ENCODE measurements at places on chromosomes 3 and 15. TPM values are rescaled to one million over a fixed set of nuclear protein-coding genes. Genes with fewer than 3 reads are reported as not detected.

GRCh38 chr3:111808439-111808838, 50.6 kb upstream of the PHLDB2 start:
- no peaks in the 10 kb centered on the region for H3K4me1 ChIP-seq
- no peak overlapping the region for H3K4me3 ChIP-seq
- H3K36me3 ChIP-seq = no peaks in the 10 kb centered on the region
- H3K27ac ChIP-seq = no peak overlapping the region
- H3K27me3 ChIP-seq = no peaks in the 10 kb centered on the region
- DNase-seq = no peak

The MCF2L2 gene
- polyA plus RNA-seq = 4.2 TPM

GRCh38 chr15:41291065-41291631, 41.2 kb downstream of the OIP5 start:
- no peak overlapping the region for H3K4me3 ChIP-seq
- H3K27ac ChIP-seq = no peak overlapping the region
- H3K4me1 ChIP-seq = no peaks in the 10 kb centered on the region
- no peaks in the 10 kb centered on the region for H3K27me3 ChIP-seq
- no peak for DNase-seq

- peaks cover 30% of the 10 kb centered on the region for H3K36me3 ChIP-seq
- no peak overlapping the region for H3K4me3 ChIP-seq
- H3K4me1 ChIP-seq = no peaks in the 10 kb centered on the region
- H3K27ac ChIP-seq = no peak overlapping the region
Measured at GRCh38 chr3:9782770-9783169, 9.5 kb downstream of the TADA3 start.

DNA sequence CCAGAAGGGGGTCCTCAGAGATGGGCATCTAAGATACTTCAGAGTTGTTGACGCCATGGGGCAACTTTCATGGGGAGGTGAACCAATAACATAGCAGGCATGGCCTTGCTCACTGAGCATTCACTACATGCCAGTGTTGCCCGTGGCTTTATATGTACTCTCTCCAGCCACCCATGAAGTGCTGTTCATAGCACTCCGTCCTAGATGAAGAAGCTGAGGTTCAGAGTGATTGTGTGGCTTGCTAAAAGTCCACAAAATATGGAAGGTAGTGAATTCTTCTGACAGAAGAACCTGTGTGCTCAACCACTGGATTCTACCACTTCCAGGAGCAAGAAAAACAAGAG, 9.8 kb upstream of the SEMA4B start:
- H3K4me3 ChIP-seq = no peak overlapping the region
- H3K27me3 ChIP-seq = no peaks in the 10 kb centered on the region
- no peak for DNase-seq
- no peaks in the 10 kb centered on the region for H3K36me3 ChIP-seq
- no peak overlapping the region for H3K27ac ChIP-seq

The TEX9 gene
- 3.4 TPM for polyA plus RNA-seq

GRCh38 chr3:112126511-112126911, 6.5 kb downstream of the GCSAM start:
- H3K27me3 ChIP-seq = no peaks in the 10 kb centered on the region
- H3K36me3 ChIP-seq = no peaks in the 10 kb centered on the region
- peaks cover 7% of the 10 kb centered on the region for H3K4me1 ChIP-seq
- no peak overlapping the region for H3K27ac ChIP-seq

DNA sequence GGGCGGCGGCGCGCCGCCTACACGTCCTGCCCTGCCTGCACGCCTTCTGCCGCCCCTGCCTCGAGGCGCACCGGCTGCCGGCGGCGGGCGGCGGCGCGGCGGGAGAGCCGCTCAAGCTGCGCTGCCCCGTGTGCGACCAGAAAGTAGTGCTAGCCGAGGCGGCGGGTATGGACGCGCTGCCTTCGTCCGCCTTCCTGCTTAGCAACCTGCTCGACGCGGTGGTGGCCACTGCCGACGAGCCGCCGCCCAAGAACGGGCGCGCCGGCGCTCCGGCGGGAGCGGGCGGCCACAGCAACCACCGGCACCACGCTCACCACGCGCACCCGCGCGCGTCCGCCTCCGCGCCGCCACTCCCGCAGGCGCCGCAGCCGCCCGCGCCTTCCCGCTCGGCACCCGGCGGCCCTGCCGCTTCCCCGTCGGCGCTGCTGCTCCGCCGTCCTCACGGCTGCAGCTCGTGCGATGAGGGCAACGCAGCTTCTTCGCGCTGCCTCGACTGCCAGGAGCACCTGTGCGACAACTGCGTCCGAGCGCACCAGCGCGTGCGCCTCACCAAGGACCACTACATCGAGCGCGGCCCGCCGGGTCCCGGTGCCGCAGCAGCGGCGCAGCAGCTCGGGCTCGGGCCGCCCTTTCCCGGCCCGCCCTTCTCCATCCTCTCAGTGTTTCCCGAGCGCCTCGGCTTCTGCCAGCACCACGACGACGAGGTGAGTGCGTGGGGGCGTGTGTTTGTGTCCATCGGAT, 602 bp downstream of the TRIM71 start:
- peak overlapping the region; percentile 94 for H3K4me3 ChIP-seq
- DNase-seq = no peak
- H3K36me3 ChIP-seq = peaks cover 24% of the 10 kb centered on the region
- peaks cover 16% of the 10 kb centered on the region for H3K4me1 ChIP-seq

DNA sequence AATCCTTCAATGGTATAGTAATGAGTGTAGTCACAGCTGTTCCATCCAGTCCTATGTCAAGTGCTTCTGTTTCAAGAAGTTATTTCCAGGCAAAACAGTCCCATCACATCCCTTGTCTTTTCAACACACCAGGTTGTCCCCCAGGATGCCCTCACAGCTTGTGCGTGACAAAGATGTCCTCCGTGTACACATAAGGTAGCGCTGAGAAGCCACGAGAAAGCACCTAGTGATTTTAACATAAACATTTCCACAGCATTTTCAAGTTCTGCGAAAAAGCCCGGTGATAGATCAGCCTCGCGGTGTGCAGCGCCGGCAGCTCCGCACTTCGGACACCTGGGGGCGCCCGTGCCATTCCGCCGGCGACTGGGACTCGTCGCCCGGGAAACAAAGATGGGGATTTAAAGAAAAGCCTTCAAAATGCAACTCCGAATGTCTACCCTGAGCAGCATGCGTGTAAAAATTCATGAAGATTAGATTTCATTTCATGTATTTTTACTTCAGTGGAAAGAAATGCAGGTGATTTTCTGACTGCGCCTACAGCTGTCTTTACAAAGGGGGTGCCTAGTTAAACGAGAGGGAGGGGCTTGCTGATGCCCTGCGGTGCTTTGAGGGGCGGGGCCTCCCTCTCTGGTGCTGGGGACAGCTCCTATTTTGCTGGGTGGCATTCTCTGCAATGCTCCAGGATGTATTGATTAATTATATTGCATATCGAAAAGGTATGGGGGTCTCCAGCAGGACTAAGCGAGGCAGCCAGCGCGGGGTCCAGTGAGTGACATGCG, 49.9 kb downstream of the KY start:
- H3K4me3 ChIP-seq = peak overlapping the region; percentile 19
- no peak for DNase-seq
- H3K27me3 ChIP-seq = peaks cover 4% of the 10 kb centered on the region
- H3K4me1 ChIP-seq = peaks cover 5% of the 10 kb centered on the region
- no peaks in the 10 kb centered on the region for H3K36me3 ChIP-seq

The GP9 gene
- polyA plus RNA-seq = not detected

GRCh38 chr3:79306934-79307570, 460.7 kb downstream of the ROBO1 start:
- no peak overlapping the region for H3K27ac ChIP-seq
- no peak overlapping the region for H3K4me3 ChIP-seq
- no peak for DNase-seq
- no peaks in the 10 kb centered on the region for H3K4me1 ChIP-seq
- no peaks in the 10 kb centered on the region for H3K27me3 ChIP-seq
- no peaks in the 10 kb centered on the region for H3K36me3 ChIP-seq

The LRRC2 gene
- polyA plus RNA-seq = 1.2 TPM

GRCh38 chr3:158050461-158050860, 55.8 kb downstream of the SHOX2 start:
- DNase-seq = no peak
- no peaks in the 10 kb centered on the region for H3K27me3 ChIP-seq
- H3K4me1 ChIP-seq = no peaks in the 10 kb centered on the region
- H3K27ac ChIP-seq = no peak overlapping the region
- no peak overlapping the region for H3K4me3 ChIP-seq

DNA sequence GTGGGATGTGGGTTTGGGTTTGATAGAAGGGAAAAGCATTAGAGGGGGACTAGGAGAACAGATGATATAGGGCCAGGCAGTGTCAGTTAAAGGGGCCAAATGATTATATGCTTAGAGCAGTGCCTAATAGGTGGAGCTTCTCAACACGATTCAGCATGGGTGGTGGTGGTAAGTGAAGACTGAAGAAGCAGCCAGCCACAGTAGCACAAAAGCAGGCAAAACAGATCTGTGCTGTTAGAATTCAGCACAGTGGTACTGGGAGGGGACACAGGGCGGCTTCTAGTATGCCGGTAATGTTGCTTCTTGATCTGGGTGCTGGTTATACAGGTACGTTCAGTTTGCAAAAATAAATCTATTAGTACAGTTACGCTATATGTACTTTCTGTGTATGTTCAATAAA, 25.5 kb downstream of the PDE8A start:
- H3K4me1 ChIP-seq = peaks cover 4% of the 10 kb centered on the region
- DNase-seq = no peak
- no peaks in the 10 kb centered on the region for H3K36me3 ChIP-seq
- H3K27ac ChIP-seq = no peak overlapping the region
- H3K27me3 ChIP-seq = no peaks in the 10 kb centered on the region
- H3K4me3 ChIP-seq = no peak overlapping the region

DNA sequence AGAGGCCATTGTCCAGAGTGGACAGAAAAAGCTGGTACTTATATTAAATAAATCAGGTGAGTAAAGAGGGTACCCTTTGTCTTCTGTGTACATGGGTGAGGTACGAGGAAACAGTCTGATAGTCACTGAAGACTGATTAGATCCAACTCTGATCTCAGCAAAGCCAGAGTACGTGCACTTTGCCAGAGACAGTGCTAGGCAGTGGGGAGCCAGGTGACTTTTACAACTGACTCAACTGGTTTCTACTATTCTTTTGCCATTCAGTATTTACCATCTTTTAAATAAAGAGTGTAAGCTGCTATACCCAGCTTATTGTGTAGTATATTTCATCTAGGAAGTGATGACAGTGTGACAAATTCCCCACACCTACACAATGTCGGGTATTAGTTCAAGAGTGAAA, 3.3 kb downstream of the GNL3 start:
- no peak overlapping the region for H3K27ac ChIP-seq
- no peak for DNase-seq
- H3K36me3 ChIP-seq = peaks cover 54% of the 10 kb centered on the region

The DPP8 gene
- 7.2 TPM for polyA plus RNA-seq

DNA sequence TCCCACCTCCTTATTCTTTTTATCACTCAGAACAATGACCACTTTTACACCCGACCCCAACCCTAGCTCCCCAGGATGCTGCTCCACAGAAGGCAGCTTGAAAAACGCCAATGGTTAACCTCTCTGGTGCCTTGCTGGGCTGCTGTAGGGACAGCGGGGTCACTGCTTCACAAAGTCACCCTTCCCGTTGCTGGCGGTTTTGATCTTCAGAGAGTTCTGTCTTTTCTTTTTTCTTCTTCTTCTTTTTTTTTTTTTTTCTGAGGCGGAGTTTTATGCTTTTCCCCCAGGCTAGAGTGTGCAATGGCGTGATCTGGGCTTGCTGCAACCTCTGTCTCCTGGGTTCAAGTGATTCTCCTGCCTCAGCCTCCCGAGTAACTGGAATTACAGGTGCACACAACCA, 20.7 kb downstream of the CEP19 start:
- H3K36me3 ChIP-seq = no peaks in the 10 kb centered on the region
- H3K4me1 ChIP-seq = peaks cover 2% of the 10 kb centered on the region
- H3K27ac ChIP-seq = no peak overlapping the region
- no peak for DNase-seq
- H3K27me3 ChIP-seq = no peaks in the 10 kb centered on the region

The ABTB1 gene
- 7.1 TPM for polyA plus RNA-seq

DNA sequence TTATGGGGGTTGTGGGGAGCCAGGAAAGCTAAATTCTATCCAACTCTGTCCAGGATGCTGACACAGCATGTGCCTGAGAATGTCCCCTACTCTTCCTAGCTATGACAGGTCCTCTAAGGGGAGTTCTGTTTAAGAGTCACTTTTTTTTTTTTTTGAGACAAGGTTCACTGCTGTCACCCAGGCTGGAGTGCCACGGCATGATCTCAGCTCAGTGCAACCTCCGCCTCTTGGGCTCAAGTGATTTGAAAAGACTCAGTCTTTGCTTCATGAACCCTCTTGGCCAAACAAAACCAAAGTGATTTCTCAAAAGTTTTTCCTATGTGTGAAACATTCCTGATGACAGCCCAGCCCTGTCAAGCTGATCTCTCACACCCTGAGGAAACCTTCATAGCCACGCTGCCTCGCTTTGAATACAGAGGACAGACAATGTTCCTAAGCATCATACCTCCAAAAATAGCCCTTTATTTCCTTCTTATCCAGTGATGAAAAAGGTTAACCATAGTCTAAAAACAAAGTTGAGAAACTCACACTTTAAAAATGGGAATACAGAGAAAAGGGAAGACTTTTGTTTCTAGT, 105.5 kb upstream of the PROK2 start:
- no peaks in the 10 kb centered on the region for H3K36me3 ChIP-seq
- H3K27me3 ChIP-seq = no peaks in the 10 kb centered on the region
- peaks cover 10% of the 10 kb centered on the region for H3K4me1 ChIP-seq
- no peak for DNase-seq
- no peak overlapping the region for H3K27ac ChIP-seq
- no peak overlapping the region for H3K4me3 ChIP-seq

The ARNT2 gene
- polyA plus RNA-seq = 9.5 TPM

GRCh38 chr3:186247821-186248814, 113.9 kb downstream of the DGKG start:
- H3K4me3 ChIP-seq = no peak overlapping the region
- no peak for DNase-seq
- H3K27ac ChIP-seq = no peak overlapping the region
- no peaks in the 10 kb centered on the region for H3K4me1 ChIP-seq

DNA sequence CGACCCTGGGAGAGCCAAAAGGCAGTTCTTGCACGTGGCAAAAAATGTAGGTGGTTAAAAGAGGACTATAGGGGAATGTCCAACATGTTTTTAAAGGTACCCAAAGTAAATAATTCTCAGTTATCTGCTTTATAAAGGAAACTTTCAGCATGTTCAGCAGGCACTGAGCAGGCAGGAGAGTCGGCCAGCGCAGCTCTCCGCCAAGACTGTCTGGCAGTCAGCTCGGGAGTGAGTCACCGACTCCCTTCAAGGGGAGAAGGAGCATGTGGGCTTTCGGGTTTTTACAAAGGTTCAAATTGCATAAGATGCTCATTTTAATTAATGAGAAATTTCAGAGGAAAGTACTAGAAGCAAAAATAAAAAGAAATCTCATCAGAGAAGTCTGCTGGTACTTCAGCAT, 7.0 kb downstream of the GABRA5 start:
- H3K36me3 ChIP-seq = no peaks in the 10 kb centered on the region
- H3K4me3 ChIP-seq = no peak overlapping the region
- peaks cover 4% of the 10 kb centered on the region for H3K4me1 ChIP-seq
- DNase-seq = no peak
